ENCODE measurements at places on chromosomes 3 and 15.

- no peak for DNase-seq
These were observed 75.1 kb downstream of the VGLL4 start for GRCh38 chr3:11568503-11569155.

- no peak for DNase-seq
These were observed 180.1 kb upstream of the BCL6 start for GRCh38 chr3:187925326-187925725.

DNA sequence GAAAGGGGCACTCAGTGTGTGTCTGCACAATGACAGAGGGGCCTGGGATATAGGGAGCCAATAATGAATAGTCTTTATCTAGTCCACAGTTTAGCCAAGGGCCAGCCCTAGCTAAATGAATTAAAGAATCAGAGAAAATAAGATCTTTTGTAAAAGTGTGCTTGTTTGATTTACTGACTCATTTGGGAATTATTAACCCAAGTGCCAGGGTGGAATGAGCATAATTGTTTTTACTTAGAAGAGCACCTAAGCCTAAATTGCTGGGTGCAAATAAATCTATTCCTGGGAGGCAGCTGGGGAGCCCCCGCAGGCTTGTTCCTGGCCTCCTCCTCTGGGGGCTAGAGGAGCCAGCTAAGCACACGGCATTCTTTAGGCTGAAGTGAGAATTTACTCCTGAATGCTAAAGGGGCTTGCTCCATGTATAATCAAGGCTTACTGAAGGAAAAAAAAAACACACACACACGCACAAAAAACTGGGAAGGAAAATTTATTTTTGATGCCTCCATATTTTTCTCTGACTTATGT, 405.3 kb upstream of the SUCLG2 start:
- no peak for DNase-seq

GRCh38 chr3:12471241-12471640, 13.0 kb upstream of the TSEN2 start:
- no peak for DNase-seq
